GM20000 (cell line): ENCODE measurements at places on chromosomes 1 and 21.

DNA sequence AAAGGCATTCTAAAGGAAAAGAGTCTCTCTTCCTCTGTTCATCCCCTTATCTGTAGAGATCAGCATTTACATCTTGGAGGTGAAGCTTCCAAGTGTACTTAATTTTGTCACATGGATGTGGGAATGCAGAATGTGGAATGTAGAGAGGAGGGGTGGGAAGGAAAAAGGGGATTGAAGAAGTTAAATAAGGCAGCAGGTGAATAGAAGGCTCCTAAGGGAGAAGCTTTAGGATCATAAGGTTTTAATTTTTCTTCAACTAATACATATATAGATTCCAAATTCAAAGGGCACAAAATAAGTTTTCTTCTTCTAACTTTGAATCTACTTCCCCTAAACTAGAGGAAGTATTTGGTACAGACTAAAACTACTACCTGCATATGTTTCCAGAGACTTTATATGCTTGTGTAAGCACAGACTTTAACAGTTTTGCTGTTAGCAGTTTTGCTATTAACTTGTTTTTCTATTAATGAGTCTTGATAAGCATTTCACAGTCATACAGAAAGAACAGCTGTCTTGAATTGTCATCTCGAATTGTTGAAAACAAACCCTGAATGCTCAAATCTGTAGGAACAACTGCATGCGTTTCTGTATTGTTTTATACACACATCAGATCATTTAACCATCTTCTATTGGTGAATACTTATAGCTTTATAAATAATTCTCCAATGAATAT is 12.7 kb downstream of the TENT5C start:
- no peak for DNase-seq

DNA sequence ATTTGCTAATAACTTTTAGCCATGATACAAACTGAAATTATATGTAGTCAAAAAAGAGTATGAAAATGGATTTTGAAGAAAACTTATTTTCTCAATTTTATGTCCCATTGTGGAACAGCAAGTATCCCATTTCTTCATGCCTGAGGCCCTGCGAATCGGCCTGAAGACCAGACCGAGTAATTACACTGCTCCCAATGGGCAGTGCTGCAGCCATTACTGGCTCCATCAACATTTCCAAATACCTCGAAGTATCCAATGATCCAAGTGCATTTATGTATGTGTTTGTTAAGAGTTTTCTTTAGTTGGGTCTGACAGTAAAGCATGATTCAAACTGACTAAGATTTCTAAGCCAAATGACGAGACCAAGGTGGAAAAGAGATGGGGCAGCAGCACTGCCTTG is 44.4 kb downstream of the HSF2BP start:
- DNase-seq: no peak

- no peak for DNase-seq
Measured at GRCh38 chr1:198467342-198467741, 73.1 kb downstream of the ATP6V1G3 start.

- no peak for DNase-seq
Measured at GRCh38 chr1:118783095-118783758, 204.9 kb downstream of the TBX15 start.

- no peak for DNase-seq
Measured at GRCh38 chr1:155209312-155209721, 822 bp downstream of the MTX1 start.

DNA sequence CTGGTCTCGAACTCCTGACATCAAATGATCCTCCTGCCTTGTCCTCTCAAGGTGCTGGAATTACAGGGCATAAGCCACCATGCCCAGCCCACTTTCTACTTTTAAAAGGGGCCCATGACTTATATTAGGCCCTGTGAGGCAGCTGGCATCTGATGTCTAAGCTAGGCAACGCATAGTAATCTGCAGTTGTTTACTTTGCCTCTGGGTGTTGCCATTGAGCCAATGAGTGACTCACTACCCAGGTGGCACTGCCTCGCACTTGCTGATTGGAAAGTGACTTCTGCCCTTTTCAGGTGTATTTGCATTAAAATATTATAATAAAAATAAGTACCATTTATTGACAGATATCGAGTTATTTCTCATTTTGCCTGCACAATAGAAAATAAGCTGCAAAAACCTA is 84.9 kb downstream of the KIF14 start:
- DNase-seq: peak; percentile 21

DNA sequence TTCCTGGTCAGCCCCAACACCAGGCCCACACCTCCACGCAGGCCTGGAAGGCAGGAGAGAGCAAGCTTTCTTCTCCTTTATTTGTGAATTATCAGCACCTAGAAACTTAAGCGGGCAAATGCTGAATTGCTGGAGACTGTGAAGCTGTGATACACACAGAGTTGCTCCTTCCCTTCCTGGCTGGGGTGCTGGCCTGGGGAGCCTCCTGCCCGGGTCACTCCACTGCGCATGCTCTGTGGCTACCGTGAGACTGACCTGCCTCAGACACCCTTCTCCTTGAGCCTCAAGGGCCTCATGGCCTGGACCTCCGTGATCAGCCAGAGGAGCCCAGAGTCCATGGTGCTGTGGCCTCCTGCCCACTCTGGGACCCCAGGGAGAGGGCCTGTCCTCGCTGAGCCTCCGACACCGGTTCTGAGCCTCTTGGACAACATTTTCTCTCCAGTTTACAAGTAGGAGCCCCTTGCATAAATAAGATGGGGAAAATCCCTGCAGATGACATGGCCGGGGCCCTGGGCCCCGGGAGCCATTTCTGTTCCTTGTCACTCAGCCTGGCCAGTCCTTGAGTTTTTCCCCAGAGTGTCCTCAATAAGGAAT is 18.0 kb downstream of the AGPAT3 start:
- no peak for DNase-seq

- DNase-seq: no peak
Measured at GRCh38 chr1:44223187-44223610, 9.9 kb downstream of the DMAP1 start.

GRCh38 chr1:46173361-46173856 is 1.5 kb upstream of the TSPAN1 start:
- DNase-seq: no peak

DNA sequence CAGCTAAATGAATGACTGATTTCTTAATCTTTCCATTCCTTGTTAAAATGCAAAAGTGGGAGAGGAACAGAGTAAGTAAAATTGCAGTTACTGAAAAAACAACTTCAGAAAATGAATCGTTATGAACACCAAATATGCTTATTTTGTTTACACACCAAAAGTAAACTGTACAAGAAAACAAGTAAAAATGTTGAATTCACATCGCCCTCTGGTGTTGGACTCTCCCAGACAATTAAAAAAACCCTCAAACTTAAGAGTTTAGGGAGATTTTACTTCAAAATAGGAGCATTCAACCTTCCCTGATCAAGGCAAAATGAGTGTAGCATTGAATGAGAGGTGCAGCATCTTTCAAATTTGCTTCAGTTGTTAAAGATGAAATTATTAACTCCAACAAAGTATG is 19.4 kb upstream of the ESRRG start:
- DNase-seq: no peak

DNA sequence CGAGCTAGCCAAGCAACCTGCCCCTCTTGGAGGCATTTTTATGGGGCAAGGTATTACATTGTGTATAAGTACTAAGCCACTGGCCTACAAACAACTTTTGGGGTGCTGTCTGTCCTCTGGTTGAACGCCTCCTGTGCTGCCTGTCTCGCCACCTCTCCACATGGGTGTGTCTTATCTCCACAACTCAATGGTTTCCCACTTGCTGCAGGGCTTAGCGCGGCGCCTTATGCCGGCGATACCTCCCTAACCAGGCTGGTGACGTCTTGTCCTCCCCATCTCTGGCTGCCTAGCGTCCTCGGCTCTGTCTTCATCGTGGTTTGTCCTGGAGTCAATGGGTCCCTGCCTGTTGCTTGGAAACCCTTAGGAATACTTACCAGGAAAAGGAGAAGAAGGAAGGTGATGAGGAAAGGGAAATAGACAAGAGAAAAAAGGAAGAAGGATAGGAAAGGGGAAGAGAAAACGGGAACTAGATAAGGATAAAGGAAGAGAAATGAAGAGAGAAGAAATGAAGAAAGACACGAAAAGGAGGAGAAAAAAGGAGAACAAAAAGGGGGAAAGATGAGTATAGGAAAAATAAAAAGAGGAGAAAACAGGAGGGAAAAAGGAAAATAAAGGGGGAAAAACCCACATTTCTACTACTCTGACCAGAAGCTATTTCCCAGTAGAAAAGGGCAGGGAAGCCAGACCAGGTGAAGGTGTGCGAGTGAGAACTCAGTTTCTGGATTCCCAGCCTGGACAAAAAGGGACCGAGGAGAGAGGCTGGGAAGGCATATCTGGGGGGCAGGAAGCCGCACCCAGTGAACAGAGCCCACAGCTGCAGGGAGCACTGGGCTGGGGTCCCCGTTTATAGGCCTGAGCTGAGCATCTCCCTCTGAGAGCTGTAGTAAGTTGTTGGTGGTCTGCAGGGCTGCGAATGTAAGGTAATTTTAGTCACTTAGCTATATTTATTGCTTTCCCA is 86.2 kb downstream of the CLIC6 start:
- DNase-seq: no peak

GRCh38 chr1:175317309-175317708 is 124.7 kb upstream of the KIAA0040 start:
- DNase-seq: no peak

DNA sequence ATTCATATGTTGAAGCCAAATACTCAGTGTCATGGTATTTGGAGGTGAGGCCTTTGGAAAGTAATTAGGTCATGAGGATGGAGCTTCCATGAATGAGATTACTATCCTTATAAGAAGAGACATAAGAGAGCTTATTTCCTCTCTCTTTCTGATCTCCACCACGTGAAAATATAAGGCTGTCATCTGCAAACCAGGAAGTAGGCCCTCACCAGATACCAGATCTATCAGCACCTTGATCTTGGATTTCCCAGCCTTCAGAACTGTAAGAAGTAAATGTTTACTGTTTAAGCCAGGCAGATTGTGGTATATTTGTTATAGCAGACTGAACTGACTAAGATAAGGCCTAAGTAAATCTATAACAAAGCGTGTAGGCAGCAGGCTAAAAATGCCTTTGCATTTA is 25.3 kb downstream of the RBM11 start:
- no peak for DNase-seq

GRCh38 chr1:20280341-20280740 is 10.3 kb upstream of the VWA5B1 start:
- no peak for DNase-seq

- no peak for DNase-seq
Measured at GRCh38 chr1:29321176-29321575, 84.9 kb downstream of the PTPRU start.

DNA sequence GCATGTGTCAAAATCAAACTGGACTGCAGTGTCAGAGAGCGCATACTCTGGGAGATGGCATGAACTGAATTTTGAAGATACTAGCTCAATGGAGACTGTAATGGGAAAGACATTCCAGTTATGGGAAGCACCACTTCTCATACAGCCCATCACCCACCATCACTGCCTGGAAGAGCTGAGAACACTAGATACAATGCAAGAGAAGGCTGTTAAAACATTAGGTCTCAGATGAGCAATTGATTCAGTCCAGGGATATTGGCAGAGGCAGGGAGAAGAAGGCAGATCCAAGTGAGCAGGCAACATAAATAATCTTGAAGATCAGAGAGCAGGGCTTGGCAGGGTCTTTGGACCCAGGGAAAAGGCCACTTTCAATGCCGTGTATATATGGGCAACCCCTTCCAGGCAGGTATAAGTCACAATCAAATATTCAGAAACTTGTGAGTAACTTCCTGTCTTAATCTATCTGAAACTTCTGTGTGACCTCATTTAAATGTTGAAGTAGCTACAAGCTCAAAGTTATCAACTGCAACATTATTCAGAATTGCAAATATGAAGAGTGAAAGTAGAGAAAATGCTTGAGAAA is 290.3 kb upstream of the SGIP1 start:
- peak; percentile 12 for DNase-seq

DNA sequence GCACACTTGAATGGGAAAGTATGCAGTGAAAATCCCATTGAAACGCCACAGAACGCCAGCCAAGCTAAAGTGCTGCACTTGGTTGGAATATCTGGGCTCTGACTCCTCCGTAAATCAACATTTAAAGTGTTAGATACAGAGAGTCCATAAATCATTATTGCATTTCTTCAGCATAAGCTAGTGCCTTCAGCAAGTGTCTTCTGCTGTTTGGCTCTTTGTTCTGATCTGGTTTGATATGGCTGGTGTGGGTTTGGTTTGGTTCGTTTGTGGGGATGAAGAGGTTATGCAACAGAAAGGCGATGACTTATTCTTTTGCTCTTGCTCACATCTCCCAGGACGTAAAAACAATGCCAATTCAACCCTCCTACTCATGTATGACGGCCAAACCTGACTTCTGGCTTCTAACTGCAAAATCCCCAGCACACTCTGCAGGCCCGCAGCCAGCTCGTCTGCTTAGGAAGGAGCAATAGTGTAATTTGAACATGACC is 121.8 kb upstream of the ERG start:
- no peak for DNase-seq

- DNase-seq: no peak
Measured at GRCh38 chr1:29629401-29629800, 393.1 kb downstream of the PTPRU start.

DNA sequence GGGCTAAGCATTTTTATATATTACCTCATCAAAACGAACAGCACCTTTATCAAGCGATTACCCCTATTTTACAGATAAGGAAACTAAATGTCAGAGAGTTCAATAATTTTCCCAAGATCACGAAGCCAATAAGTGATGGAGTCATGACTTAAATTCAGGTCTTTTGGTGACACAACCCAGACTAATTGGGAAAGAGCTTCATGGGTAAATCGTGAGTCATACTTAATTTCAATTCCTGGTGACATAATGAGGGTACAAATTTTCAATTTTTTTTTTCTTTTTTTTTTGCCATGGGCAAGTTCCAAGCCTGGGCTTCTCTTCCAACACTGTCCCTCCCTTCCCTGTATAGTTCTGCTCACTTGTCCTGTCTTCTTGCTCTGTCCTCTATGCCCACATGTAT is 30.1 kb upstream of the IL10 start:
- no peak for DNase-seq

DNA sequence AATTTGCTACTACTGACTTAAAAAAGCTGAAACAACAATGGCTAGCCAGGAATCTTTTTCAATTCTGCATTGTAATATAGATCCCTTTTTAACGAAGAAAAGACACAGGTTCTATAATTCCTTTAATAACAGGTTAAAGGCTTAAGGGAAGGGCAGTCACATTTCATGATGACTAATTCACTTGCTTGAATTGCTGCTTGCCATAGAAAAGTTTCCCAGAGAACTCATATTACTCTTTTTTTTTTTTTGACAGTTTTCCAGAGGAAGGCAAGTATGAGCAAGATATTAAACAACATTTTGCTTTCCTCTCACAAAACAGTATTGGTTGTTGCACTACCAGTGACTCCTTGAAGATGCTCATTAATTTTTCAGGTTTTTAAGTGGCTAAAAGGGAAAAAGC is 60.9 kb downstream of the IL23R start:
- no peak for DNase-seq

- no peak for DNase-seq
Measured at GRCh38 chr1:150299716-150300115, 6.1 kb downstream of the MRPS21 start.

GRCh38 chr1:28781305-28781704 is 30.7 kb upstream of the OPRD1 start:
- no peak for DNase-seq

DNA sequence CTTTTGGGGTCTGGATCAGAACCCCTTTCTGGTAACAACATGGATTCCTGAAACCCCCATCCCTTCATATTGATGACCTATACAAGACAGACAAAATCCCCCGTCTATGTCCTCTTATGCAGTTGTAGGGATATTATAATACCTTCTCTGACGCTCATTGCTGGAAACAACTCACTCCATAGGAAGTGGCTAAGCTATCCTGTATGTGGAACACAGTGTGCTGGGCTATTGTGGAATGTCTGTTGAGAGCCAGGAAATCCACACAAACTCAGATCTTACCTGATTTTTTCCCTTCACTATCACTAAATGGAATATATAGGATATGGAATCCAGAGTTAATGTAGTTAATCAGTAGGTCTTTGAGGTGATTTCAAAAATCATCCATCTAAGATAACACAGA is 17.7 kb upstream of the PIK3R3 start:
- no peak for DNase-seq
